Activated CD4-positive, CD25-positive, alpha-beta regulatory T cell (primary cell): ENCODE measurements at places on chromosomes 1 and 21.

- no peak for DNase-seq
These were observed 10.9 kb downstream of the PTCH2 start for GRCh38 chr1:44832056-44832705.

DNA sequence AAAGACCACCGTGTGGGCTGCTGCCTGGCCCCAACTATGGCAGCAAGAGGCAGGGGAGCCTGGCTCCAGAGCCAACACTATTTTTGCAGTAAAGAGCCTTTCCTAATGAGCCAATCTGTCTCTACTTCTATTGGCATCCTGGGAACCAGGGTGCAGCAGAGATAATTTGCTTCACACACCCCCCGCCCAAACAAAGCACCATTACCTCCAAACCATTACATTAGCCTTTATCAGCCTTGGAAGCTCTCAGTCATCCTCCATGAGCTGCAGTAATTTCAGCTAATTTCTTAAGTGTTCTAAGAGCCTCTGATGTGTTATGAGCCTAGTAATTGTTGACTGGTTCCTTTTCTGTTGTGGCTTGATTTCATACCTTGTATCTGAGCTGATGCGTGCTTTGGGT, 21.6 kb downstream of the ARMH1 start:
- DNase-seq: no peak

DNA sequence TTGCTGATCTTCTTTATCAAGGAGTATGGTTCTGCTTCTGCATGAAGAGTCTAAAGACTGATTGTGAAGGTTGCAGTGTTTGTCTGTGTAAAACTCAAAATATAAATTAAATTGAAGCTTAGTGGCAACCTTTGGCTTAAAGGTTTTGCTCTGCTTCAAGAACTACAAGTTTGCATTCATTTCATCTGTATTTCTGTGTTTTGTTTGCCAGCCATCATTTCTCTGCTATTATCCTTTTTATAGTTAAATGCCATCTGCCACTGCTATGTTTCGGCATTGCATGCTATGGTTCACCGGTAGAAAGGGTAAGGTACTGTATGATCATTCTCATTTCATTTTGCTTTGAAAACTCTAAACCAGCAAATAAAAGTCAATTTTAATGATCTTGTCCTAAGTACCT, 52.9 kb downstream of the OSBPL9 start:
- DNase-seq: no peak

GRCh38 chr1:2414297-2414958, 2.1 kb upstream of the PEX10 start:
- peak; percentile 63 for DNase-seq

DNA sequence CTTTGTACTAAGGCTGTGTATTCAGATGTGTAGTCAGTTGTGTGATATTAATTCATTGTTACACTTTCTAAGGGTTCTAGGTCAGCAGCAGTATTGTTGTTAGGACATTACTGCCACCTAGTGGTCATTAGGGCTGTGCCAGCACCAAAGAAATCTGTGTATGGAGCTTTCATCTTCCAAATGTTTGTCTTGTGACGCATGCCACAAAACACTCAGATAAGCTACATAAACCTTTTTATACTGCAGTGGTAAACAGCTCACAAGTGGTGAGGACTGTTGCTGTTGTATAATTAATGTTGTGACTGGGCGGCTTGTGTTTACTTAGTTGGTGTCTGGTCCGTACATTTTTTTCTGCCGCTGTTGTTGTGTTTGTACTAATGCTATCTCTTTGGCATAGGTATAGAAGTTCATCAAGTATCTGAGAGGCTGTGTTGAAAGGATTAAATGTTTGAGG, 51.7 kb downstream of the S1PR1 start:
- peak; percentile 11 for DNase-seq

DNA sequence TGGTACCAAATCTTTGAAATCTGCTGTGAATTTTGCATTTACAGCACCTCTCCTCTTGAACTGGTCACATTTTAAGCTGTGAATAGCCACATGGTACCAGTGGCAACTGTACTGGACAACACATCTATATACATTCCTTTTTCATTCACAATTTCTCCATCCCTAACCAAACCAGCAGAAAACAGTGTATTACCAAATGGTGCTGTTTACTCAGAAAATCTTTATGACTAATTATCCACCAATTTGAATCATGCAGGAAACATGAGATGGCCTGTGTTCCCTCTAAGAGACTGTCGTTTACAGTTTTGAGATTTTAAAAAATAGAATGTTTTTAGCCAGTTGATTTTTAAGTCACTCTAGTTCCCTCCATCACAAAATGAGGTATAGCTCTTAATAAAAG, 17.6 kb upstream of the CCT8 start:
- DNase-seq: no peak

DNA sequence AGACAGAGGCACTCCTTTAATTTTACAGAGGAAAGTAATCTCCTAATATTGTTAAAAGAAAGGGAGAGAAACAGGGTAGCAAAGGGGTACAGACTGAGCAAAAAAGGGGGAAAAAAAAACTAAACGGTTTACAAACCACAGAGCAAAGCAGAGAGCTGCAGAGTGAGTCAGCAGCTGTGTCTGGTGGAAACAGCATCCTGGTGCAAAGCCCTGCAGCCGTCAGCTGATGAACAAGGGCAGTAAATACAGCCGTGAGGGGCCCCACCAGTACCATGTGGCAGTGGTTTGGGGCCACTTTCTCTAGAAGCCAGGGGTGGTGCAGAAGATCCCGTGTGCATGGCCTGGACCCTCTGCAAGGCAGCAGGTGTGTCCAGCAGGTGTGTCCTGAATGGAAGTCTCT, 111.3 kb downstream of the ERG start:
- no peak for DNase-seq

- DNase-seq: no peak
These were observed 314.9 kb upstream of the DEPDC1 start for GRCh38 chr1:68811806-68812205.

DNA sequence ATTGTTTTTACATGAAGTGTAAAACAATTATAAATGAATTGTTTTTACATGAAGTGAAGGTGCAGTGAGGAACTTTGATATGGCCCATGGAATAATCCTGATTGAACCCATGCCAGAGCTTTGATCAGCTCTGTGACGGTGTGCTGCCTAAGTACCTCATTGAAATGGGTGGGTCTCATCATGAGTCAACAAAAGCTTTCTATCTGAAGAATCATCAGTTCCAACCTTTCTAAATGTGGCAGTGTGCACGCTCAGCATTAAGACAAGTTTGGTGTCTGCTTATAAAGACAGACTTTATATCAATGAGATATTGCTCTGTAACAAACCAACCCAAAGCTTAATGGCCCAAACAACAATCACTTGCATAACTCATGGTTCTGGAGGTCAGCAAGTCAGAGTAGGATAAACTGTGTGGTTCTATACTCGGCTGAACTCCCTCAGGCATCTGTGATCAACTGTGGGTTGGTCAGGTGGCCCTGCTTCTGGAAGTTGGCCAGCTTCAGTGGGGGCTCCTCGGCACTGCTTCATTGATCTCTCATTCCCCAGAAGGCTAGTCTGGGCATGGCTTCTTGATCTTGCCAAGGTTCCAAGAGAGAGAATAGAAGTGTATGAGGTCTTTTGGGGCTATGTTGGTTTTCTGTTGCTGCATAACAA, 258.0 kb downstream of the LTN1 start:
- DNase-seq: no peak

- no peak for DNase-seq
These were observed 134.2 kb downstream of the ROR1 start for GRCh38 chr1:63908016-63908415.

DNA sequence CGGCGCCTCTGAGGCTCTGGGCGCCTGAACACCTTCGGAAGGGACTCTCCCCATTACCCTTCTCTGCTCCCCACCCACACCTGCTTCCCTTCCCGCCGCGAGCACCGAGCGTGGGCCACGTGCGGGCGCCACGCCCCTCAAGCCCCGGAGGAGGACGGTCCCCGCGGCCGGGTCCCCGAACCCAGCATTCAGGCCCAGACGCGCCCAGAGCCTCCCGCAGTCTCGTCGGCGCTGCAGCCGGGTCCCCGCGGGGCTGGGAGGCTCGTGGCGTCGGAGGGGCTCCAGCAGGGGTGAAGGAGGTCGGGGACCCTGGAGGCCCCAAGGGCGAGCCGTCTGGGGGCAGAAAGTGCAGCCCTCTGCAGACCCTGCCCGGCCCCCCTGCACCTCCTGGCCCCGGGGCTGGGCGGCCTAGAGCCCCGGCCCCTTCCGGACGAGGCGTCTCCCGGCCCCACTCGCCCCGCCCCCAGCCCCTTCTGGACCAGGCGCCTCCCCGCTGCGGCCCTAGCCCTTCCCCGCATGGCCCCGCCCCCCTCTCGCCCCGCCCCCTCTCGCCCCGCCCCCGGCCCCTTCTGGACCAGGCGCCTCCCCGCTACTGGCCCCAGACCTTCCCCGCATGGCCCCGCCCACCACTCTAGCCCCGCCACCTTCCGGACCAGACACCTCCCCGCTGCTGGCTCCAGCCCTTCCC, 378 bp upstream of the SMIM1 start:
- DNase-seq: peak; percentile 84

GRCh38 chr1:231420299-231420958, 1.7 kb downstream of the EGLN1 start:
- no peak for DNase-seq

DNA sequence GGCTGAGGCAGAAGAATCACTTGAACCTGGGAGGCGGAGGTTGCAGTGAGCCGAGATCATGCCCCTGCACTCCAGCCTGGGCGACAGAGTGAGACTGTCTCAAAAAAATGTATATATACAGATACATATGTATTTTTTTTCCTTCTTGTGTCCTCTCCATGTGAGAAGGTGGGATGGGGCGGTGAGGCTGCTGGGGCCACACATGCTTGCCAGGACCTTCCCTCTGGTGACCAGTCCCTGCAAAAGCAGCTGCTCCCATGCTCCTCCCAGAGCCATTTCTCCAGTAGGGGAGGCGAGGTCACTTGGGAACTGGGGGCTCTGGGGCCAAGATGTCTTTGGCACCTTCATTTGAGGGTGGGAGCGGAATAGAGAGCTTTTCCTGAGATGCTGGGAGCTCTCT, 74.9 kb downstream of the PIK3CD start:
- DNase-seq: no peak

DNA sequence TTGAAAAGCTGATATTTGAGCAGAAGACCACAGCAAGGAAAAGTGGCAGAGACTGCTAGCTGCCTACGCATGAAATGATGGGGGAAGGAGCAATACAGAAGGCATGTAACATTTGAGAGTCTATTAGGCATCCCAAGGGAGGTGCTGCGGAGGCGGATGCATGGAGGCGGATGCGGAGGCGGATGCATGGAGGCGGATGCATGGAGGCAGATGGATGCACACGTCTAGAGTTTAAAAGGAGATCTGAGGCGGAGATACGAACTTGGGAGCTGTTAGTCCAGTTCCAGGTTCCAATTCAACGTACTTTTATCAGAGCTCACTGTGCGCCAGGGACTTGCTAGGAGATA, 744 bp upstream of the DDX20 start:
- DNase-seq: no peak

GRCh38 chr1:80801695-80802094, 999.0 kb upstream of the ADGRL2 start:
- DNase-seq: no peak

- DNase-seq: no peak
These were observed 97.5 kb upstream of the KIAA1614 start for GRCh38 chr1:180815188-180815587.
